ENCODE measurements at places on chromosomes 7 and 10.

DNA sequence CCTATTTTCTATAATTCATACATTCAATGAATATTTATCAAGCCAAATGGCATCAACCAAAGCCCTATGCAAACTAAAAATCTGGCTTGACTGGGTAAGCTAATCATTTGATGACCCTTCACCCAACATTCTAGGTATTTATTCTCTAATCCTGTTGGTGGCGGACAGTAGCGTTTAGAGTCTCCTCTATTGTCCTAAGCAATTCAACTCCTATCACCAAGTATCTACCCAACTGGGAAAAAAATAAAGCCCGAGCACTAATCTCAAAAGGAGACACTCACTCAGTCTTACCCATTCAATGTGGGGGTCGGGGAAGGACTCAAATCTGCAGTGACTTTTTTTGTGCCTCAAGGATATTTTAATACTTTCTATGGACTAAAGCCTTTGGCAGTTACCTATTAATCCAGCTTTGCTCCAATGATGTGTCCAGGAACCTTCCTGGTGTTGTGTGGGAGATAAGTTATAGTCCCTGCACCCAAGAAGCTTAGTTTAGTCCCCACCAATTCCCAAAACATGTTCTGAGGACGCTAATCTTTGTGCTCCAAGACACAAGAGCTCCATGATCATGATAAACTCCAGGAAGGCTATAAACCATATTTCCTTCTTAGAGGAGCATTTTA, 30.6 kb downstream of the DNMBP start:
- DNase-seq: no peak

DNA sequence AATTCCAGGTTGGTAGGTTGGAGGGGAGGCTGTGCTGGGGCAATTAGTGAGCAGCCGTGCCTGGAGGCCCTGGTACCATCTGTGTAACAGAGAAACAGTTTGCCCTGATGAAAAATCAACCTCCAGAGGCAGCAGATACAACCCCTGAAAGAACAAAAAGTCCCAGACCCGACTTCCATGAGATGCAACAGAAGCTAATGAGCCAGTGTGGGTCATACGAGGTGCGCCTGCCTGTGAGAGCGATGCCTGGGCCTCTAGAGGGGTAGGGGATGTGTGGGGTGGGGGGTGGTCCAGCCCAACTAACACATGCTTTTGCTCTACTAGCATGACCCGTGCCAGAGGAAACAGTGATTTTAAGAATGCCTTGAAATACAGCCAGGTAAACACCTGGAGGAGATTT, 39.3 kb downstream of the CELF2 start:
- no peak for DNase-seq

DNA sequence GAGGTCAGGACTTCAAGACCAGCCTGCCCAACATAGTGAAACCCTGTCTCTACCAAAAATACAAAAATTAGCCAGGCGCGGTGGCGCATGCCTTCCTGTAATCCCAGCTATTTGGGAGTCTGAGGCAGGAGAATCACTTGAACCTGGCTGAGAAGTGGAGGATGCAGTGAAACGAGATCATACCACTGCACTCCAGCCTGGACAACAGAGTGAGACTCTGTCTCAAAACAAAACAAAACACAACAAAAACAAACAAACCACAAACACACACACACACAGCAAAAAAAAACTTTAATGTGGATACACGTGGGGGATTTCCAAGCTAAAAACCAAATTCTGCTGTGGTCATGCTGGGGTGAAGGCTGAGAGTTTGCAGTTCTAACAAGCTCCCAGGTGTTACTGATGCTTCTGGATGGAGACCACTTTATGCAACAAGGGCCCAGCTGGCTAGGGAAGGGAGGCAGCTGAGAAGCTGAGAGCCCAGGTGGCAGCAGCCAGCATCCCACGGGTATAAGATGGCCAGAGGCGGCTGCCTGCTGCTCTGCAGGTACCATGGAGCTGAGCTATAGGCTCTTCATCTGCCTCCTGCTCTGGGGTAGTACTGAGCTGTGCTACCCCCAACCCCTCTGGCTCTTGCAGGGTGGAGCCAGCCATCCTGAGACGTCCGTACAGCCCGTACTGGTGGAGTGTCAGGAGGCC, at the start of gene ZP3:
ZP3 (plus strand) TSS at position 538 of the 699 bp plus-strand sequence; CDS start at position 553, 15 bp downstream.
- no peak for DNase-seq

- no peak for DNase-seq
These were observed 496.6 kb downstream of the INHBA start for GRCh38 chr7:41206267-41206666.

DNA sequence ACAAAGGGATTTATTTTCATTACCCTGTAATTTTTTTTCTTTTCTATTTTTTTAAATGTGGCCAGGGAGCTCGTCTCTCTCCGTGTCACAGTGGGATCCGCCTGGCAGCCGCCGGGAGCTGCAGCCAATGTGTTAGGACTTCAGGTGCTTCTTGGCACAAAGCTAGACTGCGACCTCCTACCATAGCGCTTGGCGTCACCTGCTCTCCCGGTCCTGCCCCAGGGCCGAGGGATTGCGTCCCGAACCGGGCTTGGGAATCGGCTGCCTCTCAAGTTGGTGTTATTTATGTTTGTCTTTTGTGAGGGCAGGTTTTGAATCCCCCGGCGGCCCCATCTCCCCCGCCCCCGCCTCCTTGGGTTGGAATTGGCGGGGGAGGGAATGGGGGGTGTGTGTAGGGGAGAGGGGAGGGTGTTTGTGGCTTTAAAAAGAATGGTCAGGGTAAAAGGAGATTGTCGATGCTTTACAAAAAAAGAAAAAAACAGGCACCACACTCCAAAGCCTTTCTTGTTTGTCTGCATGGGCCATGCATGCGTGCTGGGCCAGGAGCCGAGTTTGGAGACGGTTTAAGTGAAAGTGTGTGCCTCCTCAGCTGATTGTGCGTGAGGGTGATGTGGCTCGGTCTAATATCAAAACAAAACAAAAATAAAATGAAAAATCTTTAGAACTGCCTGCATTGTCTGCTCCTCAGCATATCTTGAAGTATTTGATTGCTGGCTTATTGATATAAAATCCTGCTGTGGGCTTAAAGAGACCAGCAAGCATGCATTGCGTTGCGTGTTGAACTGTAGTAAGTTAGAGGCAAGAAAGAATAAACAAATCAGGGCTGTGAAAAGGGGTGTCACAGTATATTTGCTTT, 1.2 kb downstream of the PPP1R9A start:
- peak; percentile 32 for DNase-seq

- no peak for DNase-seq
These were observed 27.1 kb upstream of the LBX1 start for GRCh38 chr10:101256387-101256786.

- DNase-seq: no peak
These were observed 3.8 kb upstream of the GRIFIN start for GRCh38 chr7:2480070-2480408.

- DNase-seq: no peak
These were observed 244.9 kb downstream of the C7orf25 start for GRCh38 chr7:42666994-42667393.

DNA sequence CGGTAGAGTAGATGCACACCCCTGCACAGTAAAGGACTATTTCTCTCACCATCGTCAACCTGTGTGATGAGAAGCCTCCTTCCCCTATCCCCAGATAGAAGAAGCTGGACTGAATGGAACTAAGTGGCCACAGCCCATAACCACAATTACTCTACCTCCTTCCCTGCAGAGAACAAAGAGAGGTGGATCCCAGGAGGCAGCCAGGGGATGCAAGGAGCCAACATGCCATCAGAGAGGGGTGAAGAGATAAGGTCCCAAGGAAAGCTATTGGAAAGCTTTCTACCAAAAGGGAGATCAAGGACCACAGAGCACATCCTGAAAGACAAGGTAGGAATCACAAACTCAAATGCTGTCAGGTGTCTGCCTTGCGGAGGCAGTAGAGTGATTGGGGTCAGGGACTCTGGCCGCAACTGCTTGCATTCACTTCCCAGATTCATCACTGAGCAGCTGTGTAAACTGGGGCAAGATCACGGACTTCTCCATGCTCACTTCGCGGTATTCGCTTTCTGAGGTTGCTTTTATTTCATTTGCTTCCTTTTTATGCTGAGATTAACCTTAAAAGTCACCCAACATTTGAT, 81.6 kb upstream of the MYO3A start:
- no peak for DNase-seq

GRCh38 chr10:94403380-94404213, 1.3 kb downstream of the TBC1D12 start:
- DNase-seq: peak; percentile 88

DNA sequence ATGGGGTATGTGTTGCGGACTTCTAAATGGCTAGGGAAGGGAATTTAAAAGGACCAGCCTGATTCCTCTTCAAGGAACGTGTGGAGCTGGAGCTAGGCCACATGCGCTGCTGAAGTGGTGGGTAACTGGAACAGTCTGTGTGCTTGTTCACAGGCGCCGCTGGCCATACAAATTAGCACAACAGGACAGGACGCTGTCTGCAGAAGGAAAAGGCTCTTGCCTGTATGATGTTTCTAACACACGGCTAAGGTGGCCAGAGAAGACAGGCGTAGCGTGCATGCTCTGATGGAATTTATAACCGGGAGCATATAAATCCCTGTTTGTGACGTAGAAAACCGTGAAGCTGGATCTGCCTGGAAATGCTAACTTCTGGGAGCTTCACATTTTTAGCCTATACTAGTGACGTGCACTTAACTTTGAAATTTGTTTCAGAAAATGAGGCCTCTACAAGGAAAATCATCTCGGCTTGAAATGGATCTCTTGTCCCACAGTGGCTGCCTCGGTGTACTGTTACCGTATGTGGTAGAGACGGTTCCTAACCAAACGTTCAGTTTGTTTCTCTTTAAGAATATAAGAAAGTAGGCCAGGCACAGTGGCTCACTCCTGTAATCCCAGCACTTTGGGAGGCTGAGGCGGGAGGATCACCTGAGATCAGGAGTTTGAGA, 569.4 kb downstream of the PTPRN2 start:
- DNase-seq: no peak

DNA sequence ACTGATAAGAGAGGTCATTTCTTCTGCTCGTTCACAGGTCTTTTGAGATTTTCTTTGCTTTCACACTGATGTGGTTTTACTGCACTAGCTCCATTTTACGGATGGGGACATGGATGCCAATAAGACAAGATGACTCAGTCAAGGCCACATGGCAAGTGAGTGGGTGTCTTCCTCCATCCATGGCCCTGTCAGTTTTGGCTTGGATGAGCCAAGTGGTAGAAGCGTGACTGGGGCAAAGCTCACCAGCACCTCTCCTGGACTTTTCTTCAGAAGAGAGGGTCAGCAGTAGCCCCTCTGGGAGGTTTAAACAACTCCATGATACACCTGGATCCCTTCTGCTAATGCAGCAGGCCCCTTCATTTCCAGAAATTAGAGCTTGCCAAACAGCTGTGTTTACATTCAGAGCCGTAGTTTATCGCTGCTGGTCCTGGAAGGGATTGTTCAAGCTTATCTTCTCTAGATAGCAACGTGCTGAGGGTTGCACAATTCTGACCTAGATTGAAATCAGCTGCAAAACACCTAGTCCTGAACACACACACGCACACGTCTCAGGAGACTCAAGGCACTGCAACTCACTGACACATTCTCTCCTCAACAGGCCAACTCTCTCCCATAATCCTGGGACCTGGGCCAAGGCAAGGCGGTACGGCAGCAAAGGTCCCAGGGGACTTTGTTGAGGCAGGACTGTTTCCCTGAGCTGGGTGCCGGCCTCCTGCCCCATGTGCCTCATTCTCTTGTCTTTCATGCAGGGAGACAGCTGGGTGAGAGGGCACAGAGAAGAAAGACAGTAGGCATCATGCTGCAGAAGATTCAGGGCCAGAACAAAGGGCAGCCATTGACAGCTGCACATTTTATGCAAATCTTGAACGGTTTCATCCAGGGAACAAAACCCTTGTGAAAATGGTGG, 14.2 kb upstream of the PDCD4 start:
- peak; percentile 35 for DNase-seq

DNA sequence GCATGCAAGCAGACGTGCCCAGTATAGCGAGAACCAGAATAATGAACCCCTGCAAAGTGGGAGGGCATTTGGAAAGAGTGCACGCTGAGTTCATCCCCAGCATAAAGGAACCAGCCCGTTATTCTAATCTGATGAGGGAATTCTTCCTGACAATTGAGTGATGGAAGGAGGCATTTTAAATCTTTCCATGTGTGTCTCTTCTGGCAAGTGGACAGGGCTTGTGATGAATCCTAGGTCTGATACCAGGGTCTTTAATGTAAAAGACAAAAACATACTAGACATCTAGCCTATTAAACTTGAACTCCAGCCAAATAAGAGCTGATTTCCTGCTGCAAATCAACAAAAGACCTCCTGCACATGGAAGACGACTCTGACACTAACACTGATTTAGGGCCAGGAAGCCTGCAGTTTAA, 301.2 kb downstream of the DPP6 start:
- DNase-seq: no peak

GRCh38 chr7:10952588-10952987, 21.1 kb upstream of the PHF14 start:
- no peak for DNase-seq

DNA sequence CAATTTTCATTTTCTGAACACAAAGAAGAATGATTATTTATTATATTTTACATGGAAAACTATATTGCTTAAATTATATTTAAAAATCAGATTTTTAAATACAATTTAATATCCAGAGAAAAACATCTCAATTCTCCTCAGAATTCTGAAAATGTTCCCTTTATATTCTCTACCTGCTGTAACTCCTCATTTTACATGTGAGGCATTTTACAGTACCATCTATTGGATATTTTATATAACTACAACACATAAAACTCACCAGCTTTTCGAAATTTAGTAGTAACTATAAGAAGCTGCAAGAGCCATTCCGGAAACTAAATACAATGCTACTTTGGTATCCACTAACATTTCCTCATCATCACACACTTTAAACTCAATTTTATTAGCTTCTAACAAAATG, 264.6 kb downstream of the DGKB start:
- DNase-seq: no peak

GRCh38 chr7:115040495-115040894, 118.6 kb downstream of the MDFIC start:
- DNase-seq: no peak

DNA sequence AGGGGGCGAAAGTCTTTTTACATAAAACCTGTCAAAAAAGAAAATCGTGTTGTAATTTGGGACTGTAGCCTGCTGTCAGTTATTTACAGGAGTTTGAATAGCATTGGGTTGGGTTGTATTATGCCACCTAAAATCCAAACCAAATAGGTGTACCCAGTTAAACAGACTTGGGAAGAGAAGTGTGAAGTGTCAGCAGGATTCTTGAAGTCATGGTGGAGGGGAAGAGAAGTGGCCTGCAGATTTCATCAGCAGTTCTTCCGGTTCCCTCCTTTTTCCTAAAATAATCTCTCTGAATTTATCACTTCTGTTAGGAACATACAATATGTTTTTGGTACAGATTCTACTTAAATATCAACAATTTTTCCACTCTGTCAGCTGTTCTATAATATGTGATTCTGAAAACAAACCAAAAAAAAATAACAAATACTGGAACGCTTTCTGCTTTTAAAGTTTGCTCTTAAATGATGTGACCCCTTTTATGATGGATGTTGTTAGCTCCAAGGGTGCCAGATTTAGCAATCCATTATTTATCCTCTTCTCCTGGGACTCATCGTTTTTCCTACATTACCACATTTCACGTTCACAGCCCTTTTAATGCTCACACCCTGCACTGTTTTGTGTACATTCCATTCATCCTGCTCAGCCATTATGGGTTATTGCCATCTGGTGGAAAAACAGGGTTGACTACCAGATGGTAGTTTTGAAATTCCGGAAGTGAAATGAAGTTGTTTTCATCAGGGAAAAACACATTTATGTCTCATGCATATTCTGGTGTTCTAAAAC, 18.7 kb upstream of the ARHGAP12 start:
- DNase-seq: peak; percentile 96

GRCh38 chr10:49597426-49598163, 12.5 kb upstream of the SLC18A3 start:
- no peak for DNase-seq

- no peak for DNase-seq
These were observed 132.6 kb downstream of the SLC25A13 start for GRCh38 chr7:96189129-96189820.

Data from mesenchymal stem cell (in vitro differentiated cells and primary cell).